Anterior cingulate cortex (tissue), 58 donors: ENCODE measurements at places on chromosomes 1 and 21.

GRCh38 chr21:15968776-15969310 is 239.1 kb downstream of the USP25 start:
- DNase-seq: no peak

DNA sequence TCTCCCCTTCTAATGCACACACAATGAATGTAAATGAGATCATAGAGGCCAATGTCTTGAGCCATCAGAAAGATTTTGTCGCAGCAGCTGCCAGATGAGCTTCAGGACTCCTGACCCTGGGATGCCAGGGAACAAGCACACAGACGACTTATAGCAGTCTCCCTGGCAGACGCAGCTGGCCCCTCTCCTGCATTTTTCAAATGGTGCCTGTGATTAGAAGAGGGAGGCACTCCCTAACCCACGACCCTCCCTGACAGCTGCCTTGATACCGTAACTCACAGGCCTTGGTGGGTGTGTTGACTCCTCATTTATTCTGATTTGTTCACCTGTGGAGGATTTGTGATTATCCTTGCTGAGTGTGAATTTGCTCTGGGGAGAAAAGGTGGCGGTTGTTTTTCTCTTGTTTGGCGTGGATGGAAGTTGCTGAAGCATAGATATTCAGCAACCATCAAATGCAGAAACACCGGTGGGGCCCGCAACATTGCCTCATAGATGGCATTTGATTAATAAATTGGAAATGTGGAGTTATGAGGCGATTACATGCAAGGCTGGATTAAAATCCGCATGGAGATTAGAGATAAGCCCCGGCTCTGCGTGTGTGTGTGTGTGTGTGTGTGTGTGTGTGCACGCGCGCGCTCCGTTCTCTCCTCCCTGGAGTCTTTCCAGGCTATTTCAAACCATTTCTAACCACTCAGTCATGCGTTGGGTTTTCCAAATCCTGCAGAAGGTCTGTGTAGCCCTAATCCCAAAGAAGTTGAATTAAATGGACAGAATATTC is 2.1 kb upstream of the RD3 start:
- no peak for DNase-seq

DNA sequence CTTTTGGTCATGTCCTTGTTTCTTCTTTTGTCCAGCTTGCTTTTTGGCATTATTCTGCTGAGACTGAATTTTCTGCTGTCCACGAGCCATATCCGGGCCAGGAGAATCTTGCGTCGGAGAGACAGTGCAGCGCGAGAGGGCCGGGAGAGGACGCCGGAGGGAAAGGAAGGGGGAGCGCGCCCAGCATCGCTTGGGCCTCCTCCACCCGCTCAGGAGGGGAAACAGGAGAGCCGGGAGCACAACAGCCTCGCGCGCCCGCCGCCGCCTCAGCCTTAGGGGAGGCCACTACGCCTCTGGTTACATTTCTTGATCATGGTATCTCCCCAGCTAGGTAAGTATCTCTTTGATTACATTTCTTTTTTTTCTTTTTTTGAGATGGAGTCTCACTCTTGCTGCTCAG is 7.4 kb upstream of the DEGS1 start:
- no peak for DNase-seq

- no peak for DNase-seq
Observed at GRCh38 chr1:221246628-221247415, 367.6 kb downstream of the HLX start.

DNA sequence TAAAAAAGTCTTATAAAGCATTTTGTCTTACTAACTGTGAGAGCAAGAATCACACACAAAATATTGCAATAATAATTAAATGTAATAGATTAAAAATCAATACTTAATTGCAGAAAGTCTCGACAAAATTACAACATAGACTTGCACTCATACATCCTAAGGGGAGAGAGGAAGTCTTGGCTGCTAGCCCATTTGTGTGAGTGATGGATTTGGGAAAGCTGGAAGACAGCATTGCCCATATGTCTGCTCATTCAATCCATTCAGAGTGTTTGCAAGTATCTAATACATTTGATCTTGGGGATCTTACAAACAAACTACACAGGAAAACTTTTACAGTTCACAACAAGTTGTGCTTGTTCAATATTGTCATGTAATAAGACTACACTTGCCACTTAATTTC is 140.5 kb downstream of the COL11A1 start:
- DNase-seq: no peak

DNA sequence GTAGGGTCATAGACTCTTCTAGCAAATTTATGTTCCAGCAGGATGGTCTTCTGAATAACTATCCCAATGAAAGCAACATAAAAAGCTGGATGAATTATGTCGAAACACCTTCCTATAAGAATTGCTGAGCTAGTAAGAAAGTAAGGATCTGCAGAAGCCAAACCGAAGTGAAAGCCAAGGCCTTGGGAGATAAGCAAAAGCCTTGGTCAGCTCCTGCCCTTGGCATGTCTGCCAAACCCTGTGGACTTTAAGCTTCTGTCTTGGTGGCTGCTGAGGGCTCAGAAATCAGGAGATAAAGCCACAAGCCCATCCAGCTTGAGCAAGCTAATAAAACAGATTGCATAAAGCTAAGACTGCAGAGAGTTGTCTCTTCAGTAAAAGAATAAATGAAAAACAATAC is 81.2 kb upstream of the KCND3 start:
- no peak for DNase-seq

GRCh38 chr21:42632336-42632751 is 21.1 kb upstream of the PDE9A start:
- DNase-seq: no peak

DNA sequence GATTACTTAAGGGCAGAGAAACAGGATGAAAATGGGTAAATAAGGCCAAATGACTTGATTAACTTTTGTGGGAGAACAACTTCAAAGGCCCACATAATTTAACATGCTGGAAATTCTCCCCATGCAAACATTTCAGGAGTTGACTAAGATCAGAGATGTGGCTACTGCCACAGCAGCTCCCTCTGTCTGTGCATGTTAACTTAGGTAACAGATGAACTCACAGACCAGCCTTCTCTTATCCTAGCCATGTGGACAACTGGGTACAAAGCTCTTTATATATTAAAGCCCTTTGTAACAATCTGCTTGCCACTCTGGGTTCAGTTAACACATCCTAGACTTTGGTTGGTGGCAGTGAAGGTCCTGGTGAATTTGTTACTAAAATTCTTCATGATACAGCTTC is 33.2 kb downstream of the BEND5 start:
- DNase-seq: no peak

GRCh38 chr1:171431994-171432393 is 53.3 kb upstream of the PRRC2C start:
- no peak for DNase-seq

DNA sequence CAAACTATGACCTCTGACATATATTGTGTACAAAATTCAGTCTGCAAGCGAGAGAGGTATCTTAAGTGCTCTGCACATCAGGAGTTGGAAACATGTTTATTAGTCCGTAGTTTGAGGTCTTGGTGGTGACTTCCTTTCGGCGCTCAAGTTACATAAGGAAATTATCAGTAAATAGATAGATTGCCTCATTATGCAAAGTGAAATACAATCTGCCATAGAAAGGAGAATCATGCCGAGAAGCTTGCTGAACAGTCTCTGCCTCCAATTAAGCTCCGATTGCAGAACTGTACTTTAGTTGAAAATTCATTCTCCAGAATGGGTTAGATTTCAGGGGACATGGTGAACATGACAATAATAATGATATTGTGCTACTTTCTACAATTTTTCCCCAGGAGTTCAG is 271.8 kb downstream of the BRINP2 start:
- DNase-seq: no peak

GRCh38 chr21:46636181-46636512 is 673 bp downstream of the PRMT2 start:
- no peak for DNase-seq

DNA sequence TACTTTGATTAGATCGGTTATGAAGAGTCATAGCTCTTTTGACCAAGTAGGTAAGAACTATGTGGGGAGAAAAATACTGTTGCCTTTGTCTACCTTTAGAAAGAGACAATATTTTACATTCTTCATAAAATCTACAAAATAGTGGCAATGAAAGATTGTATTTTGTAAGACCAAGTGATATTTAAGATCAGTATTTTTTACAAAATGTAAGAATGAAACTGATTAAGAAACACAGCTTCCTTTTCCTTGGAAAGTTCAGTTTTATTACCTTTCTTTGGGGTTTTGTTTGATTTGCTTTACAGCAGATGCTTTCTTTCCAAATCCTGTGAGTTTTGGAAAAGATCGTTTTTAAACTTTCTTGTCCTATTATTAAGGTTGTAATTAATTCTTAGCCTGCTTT is 69.8 kb downstream of the SLC35A3 start:
- no peak for DNase-seq

DNA sequence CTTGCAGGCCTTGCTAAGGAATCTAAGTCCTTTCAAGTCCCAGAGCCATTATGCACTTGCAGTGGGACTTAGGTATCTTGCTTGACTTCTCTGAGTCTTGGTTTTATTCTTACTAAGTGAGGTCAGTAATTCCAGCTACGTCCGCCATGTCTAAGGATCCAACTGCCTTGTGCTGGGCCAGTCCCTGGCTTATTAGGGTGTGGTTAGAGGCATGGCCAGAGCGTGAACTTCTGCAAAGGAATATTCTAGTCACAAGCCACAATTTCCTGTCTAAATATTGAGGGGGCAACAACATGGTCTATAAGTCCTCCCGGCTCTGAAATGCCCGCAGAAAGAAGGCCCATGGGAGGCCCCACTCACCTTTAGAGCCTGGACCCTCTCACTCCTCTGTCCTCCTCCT is 82.9 kb downstream of the TMEM53 start:
- DNase-seq: no peak

- DNase-seq: no peak
Observed at GRCh38 chr1:61887931-61888564, 145.8 kb downstream of the PATJ start.

GRCh38 chr1:32770221-32770731 is 46.9 kb downstream of the YARS1 start:
- DNase-seq: no peak

DNA sequence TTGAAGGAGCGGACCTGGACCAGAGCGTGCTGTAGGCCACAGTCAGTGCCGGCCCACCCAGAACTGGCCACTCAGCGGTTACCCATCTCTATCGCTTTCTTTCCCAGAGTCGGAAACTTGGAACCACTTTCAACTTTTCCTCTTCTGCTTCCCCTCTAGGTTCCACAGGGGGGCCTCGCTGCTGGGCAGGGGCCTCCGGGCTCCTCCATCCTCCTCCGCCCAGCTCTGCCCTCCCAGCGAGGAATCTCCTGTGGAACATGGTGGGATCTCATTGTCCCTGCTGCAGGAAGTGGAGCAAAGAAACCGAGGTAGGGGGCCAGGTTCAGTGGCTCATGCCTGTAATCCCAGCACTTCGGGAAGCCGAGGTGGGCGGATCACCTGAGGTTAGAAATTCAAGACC is 139.2 kb downstream of the ETS2 start:
- DNase-seq: no peak

DNA sequence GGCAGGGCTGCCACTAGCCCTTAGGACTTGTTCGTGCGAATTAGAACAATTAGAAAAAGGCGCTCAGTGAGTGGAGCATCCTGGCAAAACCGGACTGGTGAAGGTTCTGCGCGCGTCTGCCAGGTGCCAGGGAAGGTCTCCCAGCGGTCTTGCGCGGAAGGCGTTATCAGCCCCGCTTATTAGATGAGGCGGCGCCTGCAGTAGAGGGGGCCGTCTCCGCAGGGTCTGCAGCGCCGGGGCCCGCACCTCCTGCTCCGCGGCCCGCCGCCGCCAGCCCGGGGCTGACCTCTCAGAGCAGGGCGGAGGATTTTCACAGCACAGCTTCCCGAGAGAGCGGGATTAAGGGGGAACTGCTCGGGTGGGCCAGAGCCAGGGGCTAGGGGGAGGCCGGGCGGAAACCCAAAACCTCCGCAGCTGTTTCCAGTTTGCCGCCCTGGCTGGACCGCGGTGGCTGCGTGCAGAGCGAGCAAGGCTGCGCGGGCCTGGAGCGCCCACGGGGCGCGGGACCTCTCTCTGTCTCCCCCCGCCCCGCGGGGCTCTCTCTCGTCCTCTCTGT is 155.2 kb downstream of the FOXD2 start:
- no peak for DNase-seq

- no peak for DNase-seq
Observed at GRCh38 chr1:226981386-226981817, 41.3 kb downstream of the COQ8A start.

GRCh38 chr21:44919111-44919912 is 1.4 kb downstream of the ITGB2 start:
- DNase-seq: no peak

DNA sequence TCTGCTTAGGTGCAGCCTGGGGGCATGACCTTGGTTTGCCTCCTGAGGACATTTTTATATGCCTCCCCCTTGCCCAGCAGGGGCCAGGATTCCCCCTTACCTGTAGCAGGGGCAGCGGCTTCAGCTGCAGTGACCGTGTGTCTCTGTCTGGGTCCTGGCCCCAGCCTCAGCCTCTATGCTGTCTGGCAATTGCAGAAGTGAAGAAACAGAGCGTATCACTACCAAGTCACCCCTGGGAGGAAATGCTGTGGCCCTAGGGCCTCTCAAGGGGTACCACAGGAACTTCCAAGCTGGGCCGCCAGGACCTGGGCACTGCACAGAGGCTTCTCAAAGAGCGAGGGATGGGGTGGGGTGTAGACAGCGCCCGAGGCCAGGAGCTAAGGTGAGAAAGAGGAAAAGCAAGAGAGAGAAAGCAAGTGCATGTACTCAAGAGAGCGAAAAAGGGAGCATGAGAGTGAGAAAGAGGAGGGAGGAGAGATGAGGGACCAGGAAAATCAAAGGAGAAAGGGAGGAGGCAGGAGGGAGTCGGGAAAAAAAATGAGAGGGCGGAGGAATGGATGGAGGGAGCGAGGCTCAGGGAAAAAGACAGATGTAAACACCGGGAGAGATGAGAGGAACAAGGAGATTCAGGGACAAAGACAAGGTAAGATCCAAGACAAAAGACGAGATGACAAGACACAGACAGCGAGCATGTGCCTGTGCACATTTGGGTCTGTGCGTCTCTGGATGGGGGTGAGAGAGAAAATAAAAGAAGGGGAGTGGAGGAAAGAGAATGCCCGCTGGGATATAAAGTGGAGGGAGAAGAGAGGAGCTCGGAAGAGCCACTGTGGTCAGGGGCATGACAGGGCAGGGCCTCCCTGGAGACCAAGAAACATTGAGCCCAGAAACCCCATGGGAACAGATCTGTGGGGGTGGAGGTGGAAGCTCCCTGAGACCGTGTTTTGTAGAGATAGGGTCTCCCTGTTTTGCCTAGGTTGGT is at the start of gene PTAFR:
Gene PTAFR (minus strand): TSS at position 199 of the 979 bp plus-strand sequence. CDS start 25,669 bp downstream, outside the sequence.
- no peak for DNase-seq

DNA sequence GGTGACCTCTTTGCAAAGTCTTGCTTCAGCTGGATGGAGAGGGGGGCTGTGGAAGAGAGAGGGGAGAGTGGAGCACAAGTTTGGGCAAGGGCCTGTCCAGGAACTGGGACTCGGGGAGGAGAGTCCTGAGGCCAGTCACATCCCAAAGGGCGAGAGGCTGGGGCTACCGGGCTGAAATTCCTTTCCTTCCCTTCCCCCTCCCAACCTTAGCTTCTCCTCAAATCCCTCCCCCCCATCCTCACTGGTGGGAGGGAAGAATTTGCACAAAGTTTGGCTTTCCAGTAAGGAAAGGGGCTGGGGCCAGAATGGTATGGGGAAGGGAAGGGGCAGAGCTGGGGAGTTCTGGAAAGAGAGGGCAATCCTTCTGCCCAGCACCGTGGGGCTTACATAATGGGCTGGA is 854 bp downstream of the CNTN2 start:
- DNase-seq: no peak

GRCh38 chr1:17335821-17336710 is 28.1 kb downstream of the PADI4 start:
- no peak for DNase-seq

GRCh38 chr1:7366286-7366954 is 404.7 kb upstream of the VAMP3 start:
- no peak for DNase-seq
